Stimulated activated CD4-positive, alpha-beta T cell treated with anti-CD3 and anti-CD28 coated beads, TNF-alpha, amount 100 ng/mL, for 1 hour (primary cell): ENCODE measurements at places on chromosomes 3 and 15.

GRCh38 chr15:75195122-75195765, 6.4 kb upstream of the C15orf39 start:
- no peak for DNase-seq

- DNase-seq = no peak
Measured at GRCh38 chr15:77120576-77120975, 49.7 kb upstream of the TSPAN3 start.

DNA sequence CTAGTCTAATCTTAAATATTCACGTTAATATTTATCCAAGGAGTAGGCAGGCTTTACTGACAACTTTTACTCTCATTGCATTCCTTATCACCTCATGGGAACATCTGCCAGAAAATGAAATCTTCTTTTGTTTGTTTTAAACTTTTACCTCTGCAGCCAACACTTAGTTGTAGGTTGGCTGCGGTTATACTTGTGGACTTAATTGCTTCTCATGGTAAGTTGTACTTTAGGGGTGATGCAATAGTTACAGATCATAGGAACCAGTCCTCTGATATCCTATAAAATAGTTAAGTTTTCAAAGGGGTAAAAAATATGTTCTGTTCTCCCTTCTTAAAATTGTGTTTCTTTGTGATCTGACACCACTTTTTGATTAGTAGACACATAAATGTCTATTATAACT, 321.9 kb downstream of the ZPLD1 start:
- DNase-seq = no peak

- no peak for DNase-seq
Measured at GRCh38 chr3:30614373-30614772, 8.0 kb downstream of the TGFBR2 start.

DNA sequence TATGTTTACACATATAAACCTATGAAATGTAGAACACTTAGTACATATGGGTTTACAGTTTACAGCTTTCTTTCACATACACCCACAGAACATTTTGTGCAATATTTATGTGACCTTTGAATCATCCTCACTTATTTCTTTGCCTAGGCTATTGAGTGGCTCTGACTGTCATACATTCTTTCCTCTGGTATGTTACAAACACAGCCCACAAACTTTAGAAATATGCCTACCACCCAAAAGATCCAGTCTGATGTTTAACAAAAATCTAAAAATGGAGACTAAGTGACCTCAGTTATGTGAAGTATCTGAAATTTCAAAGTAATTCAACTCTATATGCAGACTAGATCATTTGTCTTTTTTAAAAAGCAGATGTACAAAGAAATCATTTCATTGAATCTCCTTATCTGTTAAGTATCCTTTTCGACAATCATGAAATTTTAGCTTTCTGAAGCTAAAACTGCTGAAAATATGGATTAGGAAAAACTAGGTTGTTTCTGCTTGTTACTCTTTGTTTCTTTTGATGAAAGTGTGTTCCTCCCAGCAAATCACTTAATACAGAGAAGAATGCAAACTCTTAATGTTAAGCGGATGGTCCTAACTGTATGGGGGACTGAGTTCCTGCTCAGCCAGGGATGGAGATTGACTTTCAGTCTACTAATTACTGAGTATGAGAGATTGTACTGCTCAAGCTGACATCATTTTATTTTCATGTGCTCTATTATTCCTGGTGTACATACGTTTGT, 27.7 kb downstream of the CCDC54 start:
- DNase-seq = no peak

DNA sequence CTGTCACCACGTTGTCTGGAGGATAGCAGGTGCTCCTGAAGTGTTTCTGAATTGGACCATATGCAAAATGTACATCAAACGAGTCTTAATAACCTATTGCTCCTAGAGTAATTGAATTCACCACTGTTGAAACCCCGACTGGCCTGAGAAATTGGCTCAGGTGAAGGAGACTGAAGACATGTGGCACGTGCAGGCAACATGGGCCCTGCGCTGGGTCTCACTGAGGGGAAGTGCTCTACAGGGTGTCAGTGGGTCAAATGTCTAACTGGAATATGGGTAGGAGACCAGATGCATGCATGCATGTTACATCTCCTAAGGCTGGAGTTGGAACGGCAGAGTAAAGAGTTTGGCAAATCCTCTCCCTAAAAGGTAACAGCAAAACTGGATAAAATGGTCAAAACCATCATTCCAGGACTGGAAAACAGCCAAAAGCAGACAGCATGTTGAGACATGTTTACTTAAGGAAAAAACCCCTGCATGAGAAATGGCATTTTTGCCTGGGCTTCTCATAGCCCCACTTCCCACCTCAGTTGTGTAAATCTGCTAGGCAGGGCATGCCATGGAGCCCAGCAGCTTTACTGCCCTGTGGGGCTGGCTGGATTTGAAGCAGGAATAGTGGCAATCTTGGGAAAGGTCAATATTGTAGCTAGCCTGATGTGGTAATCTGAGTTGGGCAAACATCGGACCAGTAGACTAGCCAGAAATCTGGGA, 131.3 kb downstream of the TJP1 start:
- DNase-seq = no peak

- no peak for DNase-seq
Measured at GRCh38 chr15:93035953-93036810, 52.8 kb downstream of the RGMA start.

GRCh38 chr15:46260937-46261336, 626.1 kb downstream of the SQOR start:
- no peak for DNase-seq

GRCh38 chr3:178201714-178202113, 334.5 kb upstream of the KCNMB2 start:
- no peak for DNase-seq

DNA sequence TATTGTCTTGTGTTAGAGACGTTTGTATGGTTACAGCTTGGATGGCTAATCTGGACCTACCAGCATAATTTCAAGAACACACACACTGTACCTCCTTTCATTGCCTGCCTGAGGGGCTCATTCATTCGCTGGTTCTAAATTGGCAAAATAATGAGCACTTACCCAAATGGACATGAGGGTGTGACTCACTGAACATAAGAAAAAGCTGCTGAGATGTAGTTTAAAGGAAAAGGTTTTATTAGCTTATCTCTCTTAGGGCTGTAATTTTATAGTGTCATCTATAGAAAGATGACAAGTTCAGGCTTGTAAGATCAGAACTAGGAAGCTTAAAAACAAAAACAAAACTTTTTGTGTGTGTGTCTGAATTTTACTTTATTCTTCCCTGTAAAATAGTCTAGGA, 120.7 kb upstream of the WNT7A start:
- DNase-seq = no peak

GRCh38 chr3:114178770-114179368, at the start of gene DRD3:
Gene DRD3, minus strand, starts transcription at chr3:114179052. Its CDS starts 7,060 bp downstream, at chr3:114171992.
- no peak for DNase-seq

DNA sequence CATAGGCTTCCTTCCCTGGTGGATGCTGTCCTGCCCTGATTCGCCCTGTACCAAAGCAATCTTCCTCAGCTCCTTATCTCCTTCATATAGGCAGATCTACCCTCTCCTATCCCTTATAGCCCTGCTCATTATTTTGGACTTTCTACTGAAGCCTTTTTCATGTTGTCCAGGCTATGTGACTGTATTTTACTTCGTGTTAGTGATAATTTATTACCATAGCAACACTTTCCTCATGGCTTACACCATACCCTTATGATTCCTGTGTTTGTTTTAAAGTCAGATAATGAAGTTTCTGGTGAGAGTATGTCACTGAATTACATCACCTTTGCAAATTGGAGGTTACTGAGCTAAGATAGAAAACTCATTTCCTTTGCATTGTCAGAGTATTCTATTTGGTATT, 352.6 kb downstream of the NLGN1 start:
- no peak for DNase-seq

GRCh38 chr3:43707266-43707665, 16.5 kb downstream of the ABHD5 start:
- no peak for DNase-seq
